ENCODE measurements at places on chromosomes 13 and 19.

DNA sequence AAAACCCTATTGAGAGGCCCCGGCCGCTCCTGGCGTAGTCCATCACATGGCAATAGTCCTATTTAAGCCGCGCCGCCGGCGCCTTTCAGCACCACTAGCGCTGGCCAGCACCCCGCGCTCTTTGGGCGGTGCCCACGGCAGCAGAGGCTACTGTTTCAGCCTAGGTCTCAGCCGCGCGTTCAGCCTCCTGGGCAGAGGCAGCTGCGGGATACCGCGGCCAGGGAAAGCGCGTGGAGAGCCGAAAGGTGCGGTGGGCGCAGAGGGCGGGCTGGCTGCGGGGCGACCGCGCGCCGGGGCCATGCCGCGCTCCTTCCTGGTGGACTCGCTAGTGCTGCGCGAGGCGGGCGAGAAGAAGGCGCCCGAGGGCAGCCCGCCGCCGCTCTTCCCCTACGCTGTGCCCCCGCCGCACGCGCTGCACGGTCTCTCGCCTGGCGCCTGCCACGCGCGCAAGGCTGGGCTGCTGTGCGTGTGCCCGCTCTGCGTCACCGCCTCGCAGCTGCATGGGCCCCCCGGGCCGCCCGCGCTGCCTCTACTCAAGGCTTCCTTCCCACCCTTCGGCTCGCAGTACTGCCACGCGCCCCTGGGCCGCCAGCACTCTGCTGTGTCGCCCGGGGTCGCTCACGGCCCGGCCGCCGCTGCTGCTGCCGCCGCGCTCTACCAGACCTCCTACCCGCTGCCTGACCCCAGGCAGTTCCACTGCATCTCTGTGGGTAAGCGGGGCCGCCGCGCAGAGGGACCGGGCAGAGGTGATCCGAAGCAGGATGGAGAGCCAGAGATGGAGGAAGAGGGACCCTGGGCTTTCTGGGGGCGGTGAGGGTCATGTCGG is at the start of gene GSX1:
TSS of gene GSX1 (plus strand) at position 91 of the 826 bp plus-strand sequence. CDS start at position 299, 208 bp downstream.
- peak; percentile 31 for DNase-seq

DNA sequence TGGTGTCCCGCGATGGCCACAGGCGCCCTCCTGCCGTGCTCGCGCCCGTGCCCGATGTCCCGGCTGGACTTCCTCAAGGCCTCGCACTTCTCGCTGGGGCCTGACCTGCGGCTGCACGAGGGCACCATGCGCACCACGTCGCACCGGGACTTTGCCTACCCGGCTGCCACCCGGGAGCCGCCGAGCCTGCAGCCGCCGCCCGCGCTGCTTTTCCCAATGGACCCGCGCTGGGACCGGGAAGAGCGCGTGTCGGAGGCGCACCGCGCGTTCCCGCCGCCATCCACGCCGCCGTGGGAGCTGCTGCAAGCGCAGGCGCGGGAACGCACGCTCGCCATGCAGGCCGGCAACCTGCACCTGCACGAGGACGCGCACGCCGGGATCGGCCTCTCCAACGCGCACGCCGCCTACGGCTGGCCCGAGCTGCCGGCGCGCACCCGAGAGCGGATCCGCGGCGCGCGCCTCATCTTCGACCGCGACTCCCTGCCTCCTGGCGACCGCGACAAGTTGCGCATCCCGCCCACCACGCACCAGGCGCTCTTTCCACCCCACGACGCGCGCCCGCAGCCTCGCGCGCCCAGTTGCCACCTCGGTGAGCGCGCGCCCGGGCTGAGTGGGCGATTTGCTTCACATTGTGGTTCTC is 12.1 kb upstream of the PEX11G start:
- DNase-seq: peak; percentile 62

DNA sequence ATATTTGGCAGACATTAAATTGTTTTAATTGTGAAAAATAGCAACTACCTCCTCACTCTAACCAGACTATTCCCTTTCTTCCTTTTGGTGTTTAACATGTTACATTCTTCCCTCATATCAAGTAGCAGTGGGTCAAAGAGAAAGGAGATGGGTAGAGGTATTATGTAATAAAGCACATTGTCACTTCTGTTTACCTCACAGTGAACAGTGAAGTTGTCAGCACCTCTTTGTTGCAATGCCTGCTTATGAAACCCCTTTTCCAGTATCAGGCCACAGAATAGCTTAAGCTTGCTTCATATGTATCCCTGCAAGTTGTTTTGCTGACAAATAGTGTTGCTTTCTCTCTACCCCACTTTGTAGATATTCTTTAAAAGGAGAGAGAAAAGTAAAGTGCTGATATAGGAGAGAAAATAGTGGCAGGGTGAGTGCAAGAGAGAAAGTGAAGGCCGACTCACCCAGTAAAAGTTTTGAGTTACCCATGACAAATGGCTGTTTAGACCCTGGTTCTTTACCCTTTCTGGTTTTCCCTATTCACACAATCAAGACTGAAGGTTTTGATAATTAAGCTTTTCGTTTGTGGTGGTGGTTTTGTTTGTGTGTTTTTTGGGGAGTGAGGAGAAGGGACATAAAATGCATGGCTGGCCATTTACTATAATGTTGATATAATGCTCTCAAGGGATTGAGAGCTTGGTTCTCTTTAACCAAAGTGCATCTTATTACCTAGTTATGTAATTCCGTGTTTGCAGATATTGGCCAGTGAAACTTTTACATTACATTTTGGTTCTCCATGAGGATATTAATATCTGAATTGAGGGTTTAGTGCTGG is 3.7 kb downstream of the ITM2B start:
- DNase-seq: no peak

DNA sequence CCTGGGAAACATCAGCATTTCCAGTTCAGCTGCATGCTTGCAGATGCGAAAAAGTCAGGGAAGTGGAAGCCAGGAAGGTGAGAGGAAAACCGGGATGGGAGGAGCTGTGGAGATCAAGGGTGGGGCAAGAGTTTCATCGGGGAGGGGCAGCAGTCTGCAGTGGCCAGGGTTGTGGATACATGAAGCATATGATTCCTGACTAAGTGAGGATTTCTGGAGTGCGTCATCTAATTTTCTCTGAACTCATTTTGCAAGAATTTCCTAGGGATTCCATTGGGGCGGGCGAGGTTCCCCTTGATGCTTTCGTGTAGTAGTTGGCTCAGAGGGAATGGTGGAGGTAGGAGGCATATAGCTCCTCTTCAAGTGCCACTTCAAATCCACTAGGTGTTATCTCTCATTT is 344.1 kb upstream of the TMTC4 start:
- DNase-seq: no peak

- DNase-seq: no peak
These were observed 744.1 kb downstream of the UQCRFS1 start for GRCh38 chr19:28468701-28469459.

DNA sequence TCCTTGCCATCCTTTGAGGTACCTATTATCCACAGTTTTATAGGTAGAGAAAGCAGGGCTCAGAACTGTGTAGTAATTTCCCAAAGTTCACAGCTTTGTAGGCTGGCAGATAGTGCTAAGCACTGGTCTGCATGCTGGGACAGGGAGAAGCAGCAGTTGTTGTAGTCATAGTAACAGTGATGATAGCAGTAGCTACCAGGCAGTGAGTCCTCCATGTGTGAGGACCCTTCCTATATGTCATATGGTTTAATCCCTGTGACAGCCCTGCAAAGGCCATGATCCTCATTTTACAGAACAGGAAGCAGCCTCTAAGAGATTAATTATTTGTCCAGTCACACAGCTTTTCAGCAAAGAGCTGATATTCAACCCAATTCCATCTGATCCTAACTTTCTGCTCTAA is 21.0 kb downstream of the SERP2 start:
- no peak for DNase-seq

DNA sequence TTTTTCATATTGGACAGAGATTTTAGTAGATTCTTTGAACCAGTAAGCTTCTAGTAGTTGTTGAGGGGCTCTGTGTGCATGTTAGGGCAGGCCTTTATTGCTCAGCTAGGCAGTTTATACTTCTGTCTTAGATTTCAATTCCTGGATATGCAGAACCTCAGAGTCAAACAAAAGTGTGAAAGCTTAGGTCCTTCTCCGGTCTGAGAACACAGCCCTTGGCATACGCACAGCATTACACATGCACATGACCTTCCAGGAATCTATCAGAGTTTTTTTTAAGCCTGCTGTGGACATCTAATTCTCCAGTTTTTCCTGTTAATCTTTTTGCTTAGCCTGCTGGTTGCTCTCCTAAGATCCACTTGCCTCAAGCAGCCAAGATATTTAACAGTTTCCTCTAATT is 77.9 kb upstream of the KL start:
- no peak for DNase-seq

DNA sequence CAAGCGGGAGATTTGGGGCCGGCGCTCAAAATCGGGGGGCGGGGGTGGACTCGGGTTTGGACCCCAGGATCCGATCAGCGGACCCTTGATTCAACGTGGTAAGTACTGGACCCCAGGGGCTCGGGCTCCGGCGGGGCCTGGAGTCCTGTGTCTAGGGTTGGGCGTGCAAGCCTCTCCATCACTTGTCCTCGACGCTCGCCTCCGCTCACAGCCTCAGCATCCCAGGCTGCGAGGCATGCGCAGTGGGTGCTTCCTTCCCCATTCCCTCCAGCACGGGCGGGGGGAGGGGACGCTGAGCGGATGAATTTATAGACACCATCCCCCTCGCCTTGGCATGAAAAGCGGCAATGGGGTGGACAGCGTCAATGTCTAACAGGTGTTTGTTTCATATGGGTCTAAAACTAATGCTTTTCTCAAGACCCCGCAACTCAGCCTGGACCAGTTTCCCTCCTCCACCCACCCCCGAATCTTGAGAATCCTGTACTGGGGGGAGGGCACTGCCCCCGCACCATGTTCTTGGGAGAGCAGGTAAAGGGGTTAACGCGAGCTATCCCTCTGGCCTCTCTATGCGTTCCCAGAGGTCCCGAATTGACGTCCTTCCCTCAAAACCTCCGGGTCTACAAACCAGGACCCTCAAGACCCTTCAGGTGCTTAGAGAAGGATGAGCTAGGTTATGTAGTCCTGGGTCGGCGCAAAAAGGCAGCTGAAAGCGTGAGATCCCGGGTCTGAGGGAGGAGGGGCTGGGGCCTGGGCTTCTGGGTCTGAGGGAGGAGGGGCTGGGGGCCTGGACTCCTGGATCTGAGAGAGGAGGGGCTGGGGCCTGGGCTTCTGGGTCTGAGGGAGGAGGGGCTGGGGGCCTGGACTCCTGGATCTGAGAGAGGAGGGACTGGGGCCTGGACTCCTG is 579 bp downstream of the CPT1C start:
- no peak for DNase-seq

DNA sequence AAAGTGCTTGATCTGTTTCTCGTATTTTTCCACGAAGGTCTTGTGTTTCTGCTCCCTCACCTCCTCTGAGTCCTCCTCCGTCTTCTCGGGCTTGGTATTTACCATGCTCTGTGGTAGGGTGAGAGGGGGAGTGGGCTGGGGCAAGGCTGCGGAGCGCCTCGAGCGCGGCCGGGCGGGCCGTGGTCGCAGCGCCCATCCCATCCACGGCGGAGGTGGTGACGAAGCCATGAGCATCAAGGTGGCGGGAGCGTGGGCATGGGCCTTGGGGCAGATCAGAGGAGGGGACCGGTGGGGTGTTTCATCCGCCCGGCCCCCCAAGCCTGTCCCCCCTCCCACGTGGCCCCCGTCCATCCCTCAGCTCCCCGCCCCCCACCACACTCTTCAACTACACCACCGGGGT is 7.9 kb downstream of the CDC37 start:
- no peak for DNase-seq

GRCh38 chr19:6056801-6057650 is 53.3 kb downstream of the RFX2 start:
- DNase-seq: peak; percentile 24

DNA sequence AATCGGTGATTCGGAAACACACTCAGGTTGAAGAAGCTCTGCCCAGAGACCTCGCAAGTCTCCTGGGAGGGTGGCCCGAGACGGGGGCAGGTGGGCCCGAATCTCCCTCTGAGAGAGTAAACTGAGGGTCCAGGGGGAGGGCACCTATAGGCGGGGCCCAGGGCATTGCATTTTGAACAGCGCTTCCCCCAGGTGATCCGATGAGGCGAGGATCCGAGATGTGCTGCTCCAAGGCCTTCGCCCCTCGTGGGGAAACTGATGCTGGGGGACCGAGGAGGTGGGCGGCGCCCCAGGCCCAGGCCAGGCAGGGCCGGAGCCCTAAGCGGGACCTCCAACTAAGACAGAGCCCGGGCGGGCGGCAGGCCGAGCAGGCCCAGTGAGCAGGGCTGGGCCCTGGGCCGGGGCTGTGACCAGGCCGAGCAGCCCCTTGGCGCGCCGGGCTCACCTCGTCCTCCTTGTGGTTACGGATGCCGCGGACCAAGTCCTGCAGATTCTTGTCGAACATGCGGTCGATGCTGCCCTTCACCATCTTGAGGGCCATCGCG is 500 bp downstream of the AP3D1 start:
- DNase-seq: no peak

DNA sequence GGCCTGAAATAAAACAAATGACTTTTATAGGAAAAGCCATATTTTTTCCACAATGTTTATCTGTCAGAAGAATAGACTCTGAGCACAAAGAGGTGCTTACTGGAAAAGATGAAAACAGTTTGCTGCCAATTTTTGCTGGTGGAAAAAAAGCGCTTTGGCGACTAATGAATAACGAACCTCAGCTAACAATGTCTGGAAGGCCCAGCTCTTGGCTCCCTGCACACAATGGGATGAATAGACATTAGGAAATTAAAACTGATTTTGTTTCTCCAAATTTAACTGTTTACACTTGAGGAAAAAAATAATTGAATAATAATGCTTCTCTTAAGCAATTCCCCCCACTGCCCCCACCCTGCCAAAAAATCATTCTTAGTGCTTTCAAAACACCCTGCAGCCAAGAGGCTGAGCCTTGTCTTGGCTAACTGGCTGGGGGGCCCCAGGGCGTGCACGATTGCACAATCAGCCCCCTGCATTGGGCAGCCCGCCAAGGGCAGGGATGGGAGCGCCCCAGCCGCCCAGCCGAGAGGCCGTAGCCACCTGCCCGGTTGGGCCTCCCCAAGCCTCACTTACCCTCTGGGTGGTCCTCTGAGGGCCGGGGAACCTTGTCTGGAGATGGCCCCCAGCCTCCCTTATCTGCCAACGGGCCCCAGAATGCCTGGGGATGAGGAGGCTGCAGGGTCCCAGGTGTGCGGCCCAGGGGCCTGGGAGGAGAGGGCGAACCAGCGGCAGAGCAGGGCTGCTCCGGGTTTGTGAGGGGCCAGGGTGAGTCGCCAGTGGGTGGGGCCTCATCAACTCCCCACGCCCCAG is 16.8 kb downstream of the CEBPG start:
- DNase-seq: no peak

GRCh38 chr19:49727217-49728030 is 35.7 kb downstream of the TSKS start:
- no peak for DNase-seq

- DNase-seq: no peak
These were observed 21.6 kb downstream of the CPAMD8 start for GRCh38 chr19:17005000-17005399.
